Osteoblast (primary cell): ENCODE measurements at places on chromosomes 4 and X. TPM values are rescaled to one million over a fixed set of nuclear protein-coding genes. Genes with fewer than 3 reads are reported as not detected.

Gene FDCSP
- not detected in 2 replicates for total RNA-seq

GRCh38 chr4:17480210-17480927 is 31.5 kb downstream of the QDPR start:
- H3K4me3 ChIP-seq, result no peak overlapping the region
- H3K27me3 ChIP-seq, result no peaks in the 10 kb centered on the region
- peaks cover 4% of the 10 kb centered on the region for H3K4me1 ChIP-seq
- no peak overlapping the region for H3K27ac ChIP-seq

- H3K27ac ChIP-seq, result no peak overlapping the region
- DNase-seq, result peak; percentile 72
- H3K4me1 ChIP-seq, result no peaks in the 10 kb centered on the region
- no peak overlapping the region for H3K4me3 ChIP-seq
Observed at GRCh38 chr4:148145475-148145874, 296.7 kb downstream of the NR3C2 start.

DNA sequence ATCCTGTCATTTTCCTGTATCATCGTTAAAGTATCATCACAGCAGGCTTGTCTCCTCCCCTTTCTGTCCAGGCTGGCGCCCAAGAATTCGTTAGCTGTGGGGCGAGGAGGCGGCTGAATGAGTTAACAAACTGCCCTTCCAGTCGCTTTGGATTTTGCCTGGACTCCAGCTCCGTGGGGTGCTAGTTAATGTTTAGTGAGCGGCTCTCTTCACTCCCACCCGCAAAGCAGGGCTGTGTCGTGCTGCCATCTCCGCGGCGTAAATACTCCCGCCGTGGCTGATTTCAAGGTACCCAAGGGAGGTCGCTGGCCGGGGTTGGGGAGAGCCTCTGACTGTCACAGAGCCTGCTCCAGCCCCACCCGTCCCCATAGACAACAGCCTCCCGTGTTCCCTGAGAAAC is 44.9 kb upstream of the SPRY1 start:
- H3K27me3 ChIP-seq, result no peaks in the 10 kb centered on the region
- H3K27ac ChIP-seq, result no peak overlapping the region
- H3K36me3 ChIP-seq, result no peaks in the 10 kb centered on the region
- H3K4me3 ChIP-seq, result no peak overlapping the region

DNA sequence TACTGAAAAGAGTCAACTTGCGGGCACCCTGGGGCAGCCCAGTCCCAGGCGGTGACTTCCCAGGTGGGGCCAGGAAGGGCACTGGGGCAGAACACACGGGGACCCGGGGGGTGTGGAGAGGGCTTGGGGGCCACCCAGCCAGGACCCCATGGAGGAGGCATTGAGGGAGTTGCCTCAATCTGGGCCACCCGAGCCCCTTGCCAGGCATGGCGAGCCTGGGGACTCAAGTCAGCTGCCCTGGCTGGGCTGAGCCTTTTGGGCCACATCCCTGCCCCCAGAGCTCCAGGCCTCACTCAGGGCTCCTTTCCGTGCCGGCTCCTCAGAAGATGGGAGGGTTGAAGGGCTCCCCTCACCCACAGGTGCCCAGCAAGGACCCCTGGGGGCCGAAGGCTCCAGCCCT is 6.6 kb upstream of the CPLX1 start:
- no peak overlapping the region for H3K27ac ChIP-seq
- no peaks in the 10 kb centered on the region for H3K36me3 ChIP-seq
- DNase-seq, result peak; percentile 89
- peaks cover 20% of the 10 kb centered on the region for H3K27me3 ChIP-seq
- H3K4me1 ChIP-seq, result no peaks in the 10 kb centered on the region

Gene HSPA4L
- total RNA-seq, result 4.0 and 4.7 TPM in 2 replicates

DNA sequence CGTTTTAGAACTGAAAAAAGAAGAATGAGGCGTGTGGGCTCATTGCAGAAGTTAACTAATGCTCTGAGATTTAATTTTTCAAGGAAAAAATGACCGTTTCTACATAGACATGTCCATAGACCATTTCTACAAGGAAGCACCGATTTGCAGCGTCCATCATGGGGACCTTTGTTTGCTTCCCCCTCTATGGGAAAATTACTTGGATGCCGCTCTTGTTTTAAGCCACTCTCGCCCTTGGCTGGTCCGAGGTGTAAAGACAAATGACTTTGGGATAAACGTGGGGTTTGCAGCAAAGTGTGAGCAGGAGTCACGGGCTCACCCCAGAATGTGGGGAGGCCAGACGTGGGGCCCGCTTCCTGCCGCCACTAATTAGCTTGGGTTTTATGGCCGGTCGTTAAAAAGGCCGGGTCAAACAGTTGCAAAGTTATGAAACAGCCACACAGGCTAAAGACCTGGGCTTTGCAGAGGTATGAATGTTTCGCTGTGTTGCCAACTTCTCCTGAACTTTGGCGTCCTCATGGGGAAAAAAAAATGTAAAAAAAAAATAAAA is 235.9 kb downstream of the SHOX start:
- no peaks in the 10 kb centered on the region for H3K27me3 ChIP-seq
- no peaks in the 10 kb centered on the region for H3K36me3 ChIP-seq
- H3K4me3 ChIP-seq, result peak overlapping the region; percentile 9
- DNase-seq, result no peak
- H3K4me1 ChIP-seq, result peaks cover 22% of the 10 kb centered on the region

DNA sequence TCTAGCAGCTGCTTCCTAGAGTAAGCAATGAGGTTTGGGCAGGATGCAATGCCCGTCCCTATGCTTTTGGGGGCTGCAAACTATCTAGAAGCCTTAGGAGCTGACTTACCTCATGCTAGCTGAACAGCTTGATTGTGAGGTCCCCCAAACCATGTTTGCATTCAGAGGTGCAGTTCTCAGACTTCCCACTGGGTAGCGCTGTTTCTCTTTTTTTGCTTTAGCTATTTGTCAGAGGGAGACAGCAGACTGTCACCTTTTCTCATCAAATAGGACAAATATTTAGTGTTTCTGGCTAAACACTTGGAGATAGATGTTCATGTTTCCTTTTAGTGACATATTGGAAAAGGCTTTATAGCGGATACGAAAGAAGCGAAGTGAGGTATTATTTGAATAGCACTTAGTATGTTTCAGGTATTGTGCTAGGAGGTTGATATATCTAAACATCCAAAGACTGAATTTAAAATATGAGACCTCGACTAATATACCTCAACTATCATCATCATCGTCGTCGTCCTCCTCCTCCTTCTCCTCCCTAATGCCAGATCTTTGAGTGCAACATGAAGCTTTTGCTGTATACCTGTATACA is 18.7 kb upstream of the TMEM192 start:
- H3K27me3 ChIP-seq, result peaks cover 4% of the 10 kb centered on the region
- DNase-seq, result peak; percentile 81
- no peak overlapping the region for H3K4me3 ChIP-seq
- H3K27ac ChIP-seq, result no peak overlapping the region

DNA sequence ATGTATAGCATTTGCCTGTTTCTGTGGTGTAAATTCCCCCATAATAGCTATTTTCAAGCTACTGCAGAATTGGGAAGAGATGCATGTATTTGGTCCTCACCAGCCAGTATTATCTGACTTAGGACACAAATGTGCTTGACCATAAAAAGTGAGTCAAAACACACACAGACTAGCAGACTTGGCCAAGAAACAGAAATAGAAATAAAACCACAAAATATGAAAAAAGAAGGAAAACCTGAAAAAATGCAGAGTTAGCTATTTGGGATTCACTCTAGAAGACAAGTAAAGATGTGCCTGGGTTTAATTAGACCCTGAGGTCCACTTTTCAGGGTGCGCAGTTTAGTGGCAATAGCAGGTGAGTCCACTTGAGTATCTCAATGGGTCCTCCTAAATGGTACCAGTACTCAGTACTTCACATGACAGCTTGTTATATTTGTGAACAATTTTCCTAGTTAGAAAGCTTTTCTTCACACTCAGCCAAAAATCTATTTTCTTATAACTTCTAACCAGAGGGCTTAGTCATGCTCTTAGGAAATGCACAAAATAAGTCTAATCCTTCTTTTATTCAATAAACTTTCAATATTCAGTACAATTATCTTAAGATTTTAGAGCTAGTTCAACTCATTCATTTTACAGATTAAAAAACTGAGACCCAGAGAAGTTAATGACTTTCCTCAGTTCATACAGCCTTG is 108.7 kb upstream of the JADE1 start:
- H3K36me3 ChIP-seq, result no peaks in the 10 kb centered on the region
- peaks cover 2% of the 10 kb centered on the region for H3K4me1 ChIP-seq
- DNase-seq, result peak; percentile 83
- H3K27ac ChIP-seq, result no peak overlapping the region

Gene CBR4
- 19.2 and 24.2 TPM in 2 replicates for total RNA-seq

GRCh38 chr4:88705805-88706492 is 8.3 kb upstream of the NAP1L5 start:
- H3K27ac ChIP-seq, result peak overlapping the region; percentile 60
- DNase-seq, result no peak
- peaks cover 3% of the 10 kb centered on the region for H3K36me3 ChIP-seq
- peaks cover 15% of the 10 kb centered on the region for H3K4me1 ChIP-seq
- H3K4me3 ChIP-seq, result no peak overlapping the region

DNA sequence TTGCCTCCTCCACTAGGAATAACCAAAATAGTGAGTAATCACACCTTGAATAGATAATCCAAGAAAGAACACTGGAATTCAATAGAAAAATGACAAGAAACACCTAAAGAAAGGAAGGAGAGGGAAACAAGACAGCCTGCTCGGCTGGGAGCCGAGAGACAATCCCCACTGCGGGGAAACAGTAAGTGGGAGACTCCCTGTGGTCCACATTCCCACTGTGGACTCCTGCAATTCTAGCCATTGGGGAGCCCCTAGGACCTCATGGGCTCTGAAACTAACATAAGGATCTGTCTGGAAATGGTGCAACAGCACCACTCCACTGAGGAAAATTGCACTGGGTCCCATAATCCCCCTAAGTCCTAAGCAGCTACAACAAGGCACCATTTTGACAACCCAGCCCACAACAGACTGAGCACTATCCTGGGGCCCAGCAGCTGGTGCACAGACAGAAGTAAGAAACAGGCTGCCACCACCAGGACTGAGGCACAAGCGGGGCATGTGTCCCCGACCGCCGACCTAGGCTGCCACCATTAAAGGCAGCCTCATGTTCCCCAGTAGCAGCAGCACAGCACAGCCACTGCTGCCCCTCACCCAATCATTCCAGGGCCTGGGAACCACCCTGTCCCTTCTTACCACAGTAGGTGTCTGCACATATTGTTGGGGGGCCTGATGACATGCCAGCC is 14.2 kb downstream of the LRBA start:
- H3K4me3 ChIP-seq, result no peak overlapping the region
- H3K36me3 ChIP-seq, result no peaks in the 10 kb centered on the region
- no peaks in the 10 kb centered on the region for H3K4me1 ChIP-seq
- no peaks in the 10 kb centered on the region for H3K27me3 ChIP-seq
- no peak overlapping the region for H3K27ac ChIP-seq
- no peak for DNase-seq

DNA sequence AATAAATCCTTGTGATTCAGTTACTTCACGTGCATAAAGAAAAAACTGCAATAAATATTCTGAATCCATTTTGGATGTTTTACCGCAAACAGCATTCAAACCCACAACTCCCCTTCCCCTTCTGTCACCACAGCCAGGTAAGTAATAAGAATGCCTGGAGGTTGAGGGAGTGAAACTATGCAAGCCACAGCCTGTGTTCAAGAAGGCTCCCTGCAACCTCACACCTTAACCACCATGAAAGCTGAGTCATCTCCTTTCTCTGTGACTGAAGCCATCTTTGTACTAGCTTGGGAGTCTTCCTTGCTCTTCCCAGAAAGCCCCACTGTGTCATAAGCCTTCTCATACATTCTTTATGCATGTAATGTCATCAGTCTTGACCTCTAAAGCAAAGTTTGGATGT is 297.0 kb upstream of the PUDP start:
- no peak overlapping the region for H3K27ac ChIP-seq
- no peaks in the 10 kb centered on the region for H3K4me1 ChIP-seq

Gene PLXNA3
- total RNA-seq, result 15.9 and 18.8 TPM in 2 replicates

DNA sequence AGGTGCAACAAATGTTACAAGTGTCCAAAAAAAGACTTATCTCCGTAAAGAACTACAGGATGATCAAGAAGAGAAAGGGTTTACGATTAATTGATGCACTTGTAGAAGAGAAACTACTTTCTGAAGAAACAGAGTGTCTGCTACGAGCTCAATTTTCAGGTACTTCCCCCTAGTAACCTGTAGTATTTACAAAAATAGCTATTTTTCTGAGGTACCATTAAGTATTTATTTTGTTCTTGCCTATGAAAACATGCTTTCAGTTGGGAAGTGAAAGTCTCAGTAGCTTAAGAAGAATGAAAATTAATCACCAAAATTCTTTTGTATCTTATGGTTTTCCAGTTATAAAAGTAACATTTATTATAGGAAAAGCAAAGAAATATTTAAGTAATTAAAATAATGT is 5.9 kb downstream of the THAP9 start:
- no peaks in the 10 kb centered on the region for H3K27me3 ChIP-seq
- no peak overlapping the region for H3K4me3 ChIP-seq
- H3K27ac ChIP-seq, result no peak overlapping the region

DNA sequence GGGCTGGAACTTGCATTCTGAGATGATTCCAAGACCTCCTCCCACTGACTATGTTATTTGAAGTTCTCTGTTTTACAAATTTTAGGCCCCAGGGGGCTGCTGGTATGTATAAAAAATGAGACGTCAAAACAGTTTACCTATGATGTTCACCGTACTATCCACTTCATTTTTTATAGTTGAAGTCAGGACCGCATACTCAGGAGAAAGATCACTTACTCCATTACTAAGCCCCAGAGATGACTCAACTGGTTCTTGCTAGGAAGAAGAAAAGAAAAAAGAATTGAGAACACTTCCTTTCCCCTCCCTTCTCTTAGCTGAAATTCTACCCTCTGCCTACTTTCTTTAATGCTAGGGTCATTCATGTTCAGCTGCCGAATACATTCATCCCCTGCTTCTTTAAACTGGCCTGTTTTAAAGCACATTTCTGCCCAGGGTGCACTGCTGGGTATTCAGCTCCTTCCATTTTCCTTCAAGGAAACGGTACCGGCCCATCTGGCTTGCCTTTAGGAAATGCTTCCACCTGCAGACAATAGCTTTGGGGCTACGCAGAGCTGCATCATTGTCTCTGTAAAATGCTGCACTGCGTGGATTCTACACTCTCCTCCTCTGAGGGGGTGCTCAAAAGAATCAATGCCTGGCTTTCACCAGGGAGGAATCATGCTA is 66.2 kb downstream of the IRF2 start:
- H3K27ac ChIP-seq, result peak overlapping the region; percentile 70
- peaks cover 26% of the 10 kb centered on the region for H3K4me1 ChIP-seq
- H3K4me3 ChIP-seq, result peak overlapping the region; percentile 8
- H3K27me3 ChIP-seq, result no peaks in the 10 kb centered on the region
- H3K36me3 ChIP-seq, result peaks cover 20% of the 10 kb centered on the region

Gene NALF2
- total RNA-seq, result not detected in 2 replicates

Gene STATH
- total RNA-seq, result not detected in 2 replicates

Gene POU3F4
- total RNA-seq, result not detected in 2 replicates

Gene KCND1
- 0.29 and 0.36 TPM in 2 replicates for total RNA-seq

Gene RAB39B
- total RNA-seq, result 0.36 and 0.59 TPM in 2 replicates

- H3K4me1 ChIP-seq, result no peaks in the 10 kb centered on the region
- H3K27ac ChIP-seq, result no peak overlapping the region
- no peaks in the 10 kb centered on the region for H3K27me3 ChIP-seq
- no peak for DNase-seq
Observed at GRCh38 chr4:46081674-46082073, 42.2 kb downstream of the GABRG1 start.
